ENCODE measurements at places on chromosomes 4 and X.

GRCh38 chr4:151429957-151430570 lies 21.1 kb downstream of the FHIP1A start:
- DNase-seq, result no peak

- DNase-seq, result no peak
Measured at GRCh38 chr4:153296040-153296823, 48.3 kb upstream of the MND1 start.

- no peak for DNase-seq
Measured at GRCh38 chr4:186296481-186296880, 30.5 kb downstream of the F11 start.

DNA sequence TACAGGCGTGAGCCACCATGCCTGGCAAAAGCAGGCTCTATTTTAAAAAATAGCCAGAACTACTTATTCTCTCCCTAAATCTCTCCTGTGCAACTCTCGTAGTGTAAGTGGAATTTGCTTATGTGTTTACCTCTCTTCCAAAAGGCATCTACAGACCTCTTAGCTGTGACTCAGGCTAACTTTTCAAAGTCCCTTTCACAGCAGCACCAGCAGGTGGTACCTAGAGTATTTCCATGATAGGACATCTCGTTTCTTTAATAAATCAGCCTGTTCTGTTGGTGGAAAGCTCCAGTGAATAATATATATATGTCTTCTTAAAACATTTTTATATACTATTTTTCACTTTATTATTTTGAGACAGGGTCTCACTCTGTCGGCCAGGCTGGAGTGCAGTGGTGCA lies 89.0 kb downstream of the NSUN7 start:
- no peak for DNase-seq

DNA sequence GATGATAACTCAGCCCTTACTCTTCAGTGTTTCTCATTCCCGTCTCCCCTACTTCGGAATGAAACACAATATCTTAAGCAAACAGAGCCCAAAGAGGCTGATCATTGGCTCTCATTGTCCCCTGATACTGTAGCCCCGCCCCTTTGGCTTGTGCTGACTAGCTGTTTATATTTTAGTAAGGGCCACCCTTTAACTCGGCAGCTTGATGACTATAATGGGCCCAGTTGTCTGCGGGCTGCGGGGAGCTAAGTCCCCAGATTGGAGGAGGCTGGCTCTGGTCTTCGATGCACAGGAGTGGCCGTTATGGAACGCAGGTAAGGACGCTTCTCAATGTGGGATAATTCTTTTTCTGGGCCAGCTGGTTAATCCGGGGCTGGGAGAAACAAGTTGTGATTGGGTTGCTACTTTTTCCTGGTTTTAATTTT lies at the start of gene TRIM2:
TSS of gene TRIM2 (plus strand) at position 197 of the 425 bp plus-strand sequence. CDS start at position 285, 88 bp downstream.
- DNase-seq, result no peak

DNA sequence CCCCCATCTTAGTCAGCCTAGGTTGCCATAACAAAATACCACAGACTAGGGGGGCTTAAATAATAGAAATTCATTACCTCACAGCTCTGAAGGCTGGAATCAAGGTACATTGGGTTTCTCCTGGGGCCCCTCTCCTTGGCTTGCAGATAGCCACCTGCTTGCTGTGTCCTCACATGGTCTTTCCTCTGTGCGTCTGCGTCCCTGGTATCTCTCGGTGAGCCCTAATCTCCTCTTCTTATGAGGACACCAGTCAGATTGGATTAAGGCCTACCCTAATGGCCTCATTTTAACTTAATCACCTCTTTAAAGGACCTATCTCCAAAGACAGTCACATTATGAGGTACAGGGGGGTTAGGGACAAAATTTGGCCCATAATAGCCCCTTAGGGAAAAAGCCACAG lies 98.0 kb downstream of the SH3KBP1 start:
- no peak for DNase-seq

- DNase-seq, result no peak
Measured at GRCh38 chr4:25903900-25904747, 9.9 kb upstream of the SMIM20 start.

DNA sequence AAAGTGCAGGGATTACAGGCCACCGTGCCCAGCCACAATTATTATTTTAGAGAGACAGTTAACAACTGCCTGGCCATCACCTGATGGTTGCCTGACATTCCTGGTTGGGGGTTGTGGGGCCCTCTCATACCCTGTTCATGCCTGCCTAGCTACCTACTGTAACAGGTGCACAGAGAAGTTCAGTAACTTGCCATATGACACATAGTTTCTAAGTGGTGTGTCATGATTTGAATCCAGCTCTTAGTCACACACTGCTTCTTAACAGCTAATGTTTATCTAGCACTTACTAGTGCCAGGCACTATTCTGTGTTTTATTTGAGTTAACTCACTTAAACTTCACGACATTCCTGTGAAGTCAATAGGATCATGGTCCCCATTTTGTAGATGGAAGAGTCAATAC lies 122.7 kb upstream of the JADE1 start:
- no peak for DNase-seq

DNA sequence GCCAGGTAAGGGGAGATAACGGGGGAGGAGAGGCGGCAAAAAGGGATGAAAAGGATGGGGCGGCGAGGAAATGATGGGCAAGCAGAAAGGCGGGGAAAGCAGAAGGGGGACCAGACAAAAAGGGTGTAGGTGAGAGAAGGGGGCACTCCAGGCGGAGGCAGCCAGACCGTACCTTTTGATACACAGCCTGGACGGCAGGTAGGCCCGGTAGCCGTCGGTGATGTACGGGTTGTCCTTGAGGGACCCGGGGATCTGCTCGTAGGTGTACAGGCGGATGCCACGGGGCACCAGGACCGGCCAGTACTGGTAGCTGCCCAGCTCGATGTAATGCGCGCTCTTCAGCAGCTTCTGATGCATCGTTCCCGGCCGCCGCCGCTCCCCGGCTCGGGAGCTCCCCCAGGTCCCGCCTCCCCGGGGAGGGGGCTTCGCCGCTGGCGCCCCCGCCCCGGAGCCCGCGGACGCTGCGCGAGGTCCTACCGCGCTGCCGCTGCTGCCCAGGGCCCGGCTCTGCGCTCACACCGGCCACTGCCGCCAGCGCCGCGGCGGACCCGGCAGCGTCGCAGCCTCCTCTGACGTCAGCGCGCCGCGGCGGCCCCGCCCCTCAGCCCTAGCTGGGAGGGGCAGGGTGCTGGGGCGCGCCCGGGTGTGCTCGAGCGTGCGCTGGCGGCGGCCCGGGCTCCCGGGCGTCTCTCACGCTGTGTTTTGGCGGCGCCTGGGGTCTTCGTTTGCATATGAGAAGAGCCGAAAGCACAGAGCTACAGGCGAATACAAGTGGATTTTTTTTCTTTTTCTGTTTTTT lies at the start of gene PAQR3:
TSS of gene PAQR3 (minus strand) at position 571 of the 799 bp plus-strand sequence. CDS start at position 357, 214 bp downstream.
- DNase-seq, result peak; percentile 17

- no peak for DNase-seq
Measured at GRCh38 chr4:105758958-105759357, 50.4 kb downstream of the GSTCD start.

- DNase-seq, result no peak
Measured at GRCh38 chrX:373641-374471, 12.9 kb downstream of the PPP2R3B start.

DNA sequence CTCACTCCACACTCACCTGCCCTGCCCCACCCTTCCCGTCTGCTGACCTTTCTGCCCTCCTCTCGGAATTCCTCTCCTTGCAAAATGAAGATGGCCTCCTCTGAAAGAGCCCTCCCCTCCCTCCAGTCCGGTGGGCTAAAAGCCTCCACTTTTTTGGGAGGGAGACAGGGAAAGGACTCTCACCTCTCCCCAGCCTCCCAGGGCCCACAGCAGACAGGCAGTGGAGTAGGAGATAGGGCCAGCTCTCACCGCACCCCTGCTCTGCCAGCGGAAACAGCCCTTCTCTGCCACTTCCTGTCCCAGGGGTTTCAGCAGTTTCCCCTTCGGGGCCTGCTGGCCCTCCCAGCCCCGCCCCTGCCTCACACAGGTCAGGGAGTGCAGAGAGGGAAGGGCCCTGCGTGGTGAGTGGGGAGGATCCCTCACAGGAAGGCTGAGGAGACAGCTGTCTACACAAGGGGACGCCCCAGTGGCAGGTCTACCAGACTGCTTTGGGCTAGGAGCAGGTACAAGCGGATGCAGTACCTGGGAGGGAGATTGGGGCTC lies 18.2 kb downstream of the ELF4 start:
- peak; percentile 50 for DNase-seq

DNA sequence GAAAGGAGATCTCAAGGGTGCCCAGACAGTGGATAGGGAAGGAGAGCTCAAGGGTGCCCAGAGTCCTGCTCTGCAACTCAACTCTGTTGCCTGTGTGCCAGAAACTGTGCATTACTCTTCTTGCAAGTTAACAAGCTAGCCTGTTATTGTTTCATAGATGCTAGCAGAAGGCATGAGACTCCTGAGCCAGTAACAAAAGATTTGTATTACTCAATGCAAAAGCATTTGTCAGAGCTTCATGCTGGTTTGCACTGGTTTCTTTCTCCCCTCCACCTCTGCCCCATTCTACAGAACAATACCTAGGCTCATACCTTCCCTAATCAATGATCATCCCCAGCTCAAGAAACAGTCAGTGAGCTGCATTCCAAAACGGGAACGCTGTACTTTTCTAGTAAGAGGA lies 124.5 kb upstream of the NEIL3 start:
- no peak for DNase-seq

DNA sequence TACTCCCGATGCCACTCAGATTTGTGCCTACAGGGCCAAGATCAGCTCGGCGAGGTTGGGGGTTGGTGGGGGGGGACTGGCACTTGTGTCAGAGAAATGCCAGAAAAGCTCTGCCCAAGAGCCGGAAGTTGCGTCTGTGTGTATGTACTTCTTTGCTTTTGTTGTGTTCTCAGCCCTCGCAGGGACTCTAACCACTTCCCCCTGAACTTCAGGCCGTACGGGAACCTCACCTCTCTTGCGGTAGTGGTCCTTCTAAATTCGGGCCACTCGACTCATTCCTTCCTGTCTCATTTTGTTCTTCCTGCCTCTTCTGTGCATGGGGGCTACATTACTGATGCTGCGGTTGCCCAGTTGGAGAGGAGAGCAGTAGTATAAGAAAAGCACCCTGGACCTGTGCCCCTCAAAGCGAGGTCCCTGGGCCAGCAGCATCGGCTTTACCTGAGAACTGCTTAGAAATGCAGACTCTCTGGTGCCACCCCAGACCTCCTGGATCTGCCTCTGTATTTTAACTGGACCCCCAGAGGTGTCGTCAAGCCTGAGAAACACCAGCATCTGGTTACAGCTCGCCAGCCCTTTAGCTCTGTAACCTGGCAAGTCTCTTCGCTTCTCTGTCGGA lies 146.3 kb upstream of the RPS6KA3 start:
- peak; percentile 4 for DNase-seq

DNA sequence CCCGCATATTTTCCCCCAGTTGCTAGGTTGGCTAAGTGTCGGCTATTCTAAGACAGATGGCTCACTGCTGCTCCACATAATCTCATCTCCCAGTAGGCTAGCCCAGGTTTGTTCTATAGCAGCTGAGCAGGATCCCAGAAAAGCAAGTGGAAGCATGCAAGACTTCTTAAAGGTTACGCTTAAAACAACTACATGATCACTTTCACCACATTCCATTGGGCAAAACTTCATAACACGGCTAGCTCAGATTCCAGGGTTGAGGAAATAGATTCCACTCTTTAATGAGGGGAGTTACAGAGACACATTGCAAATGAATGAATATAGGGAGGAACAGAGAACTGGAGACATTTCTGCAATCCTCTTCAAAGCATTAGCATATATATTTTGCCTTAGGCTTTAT lies 12.9 kb upstream of the RAB33B start:
- DNase-seq, result no peak

GRCh38 chr4:181659202-181659601 lies 584.0 kb upstream of the TENM3 start:
- no peak for DNase-seq

- no peak for DNase-seq
Measured at GRCh38 chr4:3388471-3389232, 53.1 kb upstream of the HGFAC start.

- no peak for DNase-seq
Measured at GRCh38 chr4:28369499-28369898, 1508.9 kb downstream of the STIM2 start.

GRCh38 chrX:77740376-77740905 lies 45.6 kb downstream of the ATRX start:
- no peak for DNase-seq

GRCh38 chr4:8506006-8506372 lies 65.4 kb downstream of the TRMT44 start:
- DNase-seq, result no peak

- no peak for DNase-seq
Measured at GRCh38 chr4:20288846-20289512, 37.3 kb downstream of the SLIT2 start.

GRCh38 chrX:84133023-84133422 lies 55.0 kb downstream of the RPS6KA6 start:
- no peak for DNase-seq

- no peak for DNase-seq
Measured at GRCh38 chrX:55659931-55660330, 36.7 kb downstream of the FOXR2 start.

GRCh38 chr4:94486372-94486801 lies 34.6 kb downstream of the PDLIM5 start:
- DNase-seq, result no peak

DNA sequence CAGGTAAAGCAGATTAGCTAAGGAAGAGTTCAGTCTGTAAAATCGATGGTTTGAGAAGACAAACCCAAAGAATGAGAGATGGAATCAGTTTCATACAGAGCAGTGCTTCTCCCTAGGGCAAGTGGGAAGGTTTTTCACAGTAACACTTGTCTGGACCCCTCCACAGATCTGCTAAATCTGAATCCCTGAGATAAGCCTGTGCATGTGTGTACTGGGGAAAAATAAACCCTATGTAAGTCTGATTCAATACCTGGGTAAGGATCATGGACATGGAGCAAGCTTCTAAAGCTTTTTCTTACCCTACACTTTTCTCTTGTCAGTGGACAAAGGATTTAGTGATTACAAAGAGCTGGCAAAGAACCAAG lies 13.6 kb downstream of the ELOVL6 start:
- DNase-seq, result no peak

GRCh38 chr4:143377611-143378099 lies 41.0 kb downstream of the GAB1 start:
- DNase-seq, result no peak

GRCh38 chrX:115583496-115584004 lies 22.6 kb downstream of the PLS3 start:
- DNase-seq, result no peak

DNA sequence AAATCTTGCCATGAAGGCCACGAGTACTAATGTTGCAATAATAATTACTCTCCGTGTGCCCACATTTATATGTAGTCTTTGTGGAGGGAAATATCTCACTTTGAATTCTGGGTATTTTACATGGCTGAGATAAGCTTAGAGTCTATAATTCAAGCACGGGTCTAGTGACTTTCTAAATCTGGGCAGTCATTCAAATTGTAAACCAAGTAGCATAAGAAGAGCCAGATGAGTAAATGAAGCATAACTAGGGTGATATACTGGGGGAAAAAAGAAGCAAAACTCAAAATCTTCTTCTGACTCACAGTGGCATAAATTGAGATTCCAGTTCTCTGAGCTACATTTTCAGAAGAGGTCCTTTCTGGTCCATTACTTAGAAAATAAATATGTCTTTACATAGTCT lies 53.0 kb downstream of the MAPK10 start:
- DNase-seq, result no peak

DNA sequence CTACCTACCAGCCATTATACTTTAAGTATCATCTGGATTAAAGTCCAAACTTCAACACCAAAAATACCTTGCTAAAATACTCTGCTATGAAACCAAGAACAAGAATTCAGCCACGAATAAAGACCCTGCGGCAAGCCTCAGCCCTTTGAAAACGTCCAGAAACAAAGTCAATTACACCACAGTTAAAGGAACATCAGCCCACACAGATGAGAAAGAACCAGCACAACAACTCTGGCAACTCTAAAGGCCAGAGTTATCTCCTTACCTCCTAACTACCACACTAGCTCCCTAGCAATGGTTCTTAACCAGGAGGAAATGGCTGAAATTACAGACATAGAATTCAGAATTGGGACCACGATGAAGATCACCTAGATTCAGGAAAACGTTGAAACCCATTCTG lies 23.4 kb downstream of the ABCB7 start:
- no peak for DNase-seq

Measured in esophagus squamous epithelium (tissue), 5 donors.